ENCODE measurements at places on chromosomes 1 and 21.

- no peak for DNase-seq
These were observed 43.6 kb upstream of the CCDC190 start for GRCh38 chr1:162904579-162904978.

- no peak for DNase-seq
These were observed 2.6 kb downstream of the TAS1R3 start for GRCh38 chr1:1333551-1334241.

GRCh38 chr1:169860750-169861149 is 32.9 kb downstream of the SCYL3 start:
- peak; percentile 37 for DNase-seq

GRCh38 chr1:3453891-3454810 is at the start of gene ARHGEF16:
Gene ARHGEF16, plus strand, starts transcription at chr1:3454665. Its CDS starts 8,420 bp downstream, at chr1:3463085.
- peak; percentile 68 for DNase-seq

- no peak for DNase-seq
These were observed 17.5 kb downstream of the IER5 start for GRCh38 chr1:181106022-181106312.

Measured in hematopoietic multipotent progenitor cell treated with erythropoietin and hydrocortisone succinate and interleukin-3 and kit ligand, for 4 days (in vitro differentiated cells).